ENCODE measurements at places on chromosomes 1 and 21.

DNA sequence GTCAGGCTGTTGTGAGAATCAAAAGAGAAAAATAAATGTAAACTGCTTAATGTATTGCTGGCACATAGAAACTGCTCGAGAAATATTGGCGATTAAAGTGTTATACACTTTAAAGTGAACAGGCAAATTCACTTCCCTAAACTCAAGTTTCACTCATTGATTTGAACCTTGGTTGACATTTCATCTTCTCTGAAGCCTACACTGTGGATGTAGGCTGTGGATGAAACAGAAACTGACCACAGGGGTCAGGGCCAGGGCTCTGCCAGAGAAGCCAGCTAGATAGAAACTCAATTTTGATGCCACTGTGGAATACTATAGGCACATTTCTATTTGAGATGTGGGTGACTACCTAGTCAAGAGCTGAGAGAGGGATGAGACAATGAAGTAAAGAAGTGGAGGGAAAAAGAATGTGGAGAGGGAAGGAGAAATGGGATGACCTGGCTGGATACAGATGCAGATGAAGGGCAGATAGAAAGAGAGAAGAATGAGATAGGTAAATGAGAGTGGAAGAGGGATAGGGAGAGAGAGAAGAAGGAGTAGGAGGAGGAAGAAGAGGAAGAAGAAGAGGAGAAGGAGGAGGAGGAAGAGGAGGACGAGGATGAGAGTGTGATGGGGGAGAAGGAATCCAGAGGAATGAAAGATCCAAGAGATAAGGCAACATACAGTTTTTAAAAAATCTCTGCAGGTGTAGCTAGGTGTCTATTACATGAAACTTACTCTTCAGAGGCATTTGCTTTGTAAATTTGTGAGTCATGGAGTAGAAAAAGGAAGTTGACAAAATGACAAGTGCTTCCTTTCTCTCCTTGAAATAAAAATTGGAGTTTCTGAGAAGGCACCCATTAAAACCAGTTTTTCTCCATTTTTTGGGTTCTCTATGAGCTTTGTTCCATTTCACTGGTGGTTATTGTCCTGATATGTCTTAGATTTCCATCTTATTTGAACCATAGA lies 17.4 kb upstream of the CD1D start:
- DNase-seq = no peak

GRCh38 chr1:153533689-153534201 lies 2.0 kb downstream of the S100A6 start:
- peak; percentile 91 for DNase-seq

DNA sequence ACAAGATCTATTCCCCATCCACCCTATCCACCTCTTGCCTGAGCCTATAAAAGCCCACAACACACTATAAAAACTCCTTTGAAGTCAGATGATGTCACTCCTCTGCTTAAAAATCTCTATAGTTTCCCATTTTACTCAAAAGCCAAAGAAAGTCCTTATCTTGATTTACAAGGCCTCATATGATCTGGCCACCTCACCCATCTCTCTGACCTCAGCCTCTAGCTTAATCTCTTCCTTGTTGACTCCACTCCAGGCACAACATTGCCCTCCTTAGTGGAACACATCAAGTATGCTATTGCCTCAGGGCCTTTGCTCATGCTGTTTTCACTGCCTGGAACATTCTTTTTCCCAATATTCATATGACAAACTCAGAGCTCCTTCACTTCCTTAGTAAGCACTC lies 33.3 kb downstream of the ZNF281 start:
- DNase-seq = peak; percentile 7

GRCh38 chr1:197063212-197063611 lies 3.8 kb downstream of the F13B start:
- no peak for DNase-seq

DNA sequence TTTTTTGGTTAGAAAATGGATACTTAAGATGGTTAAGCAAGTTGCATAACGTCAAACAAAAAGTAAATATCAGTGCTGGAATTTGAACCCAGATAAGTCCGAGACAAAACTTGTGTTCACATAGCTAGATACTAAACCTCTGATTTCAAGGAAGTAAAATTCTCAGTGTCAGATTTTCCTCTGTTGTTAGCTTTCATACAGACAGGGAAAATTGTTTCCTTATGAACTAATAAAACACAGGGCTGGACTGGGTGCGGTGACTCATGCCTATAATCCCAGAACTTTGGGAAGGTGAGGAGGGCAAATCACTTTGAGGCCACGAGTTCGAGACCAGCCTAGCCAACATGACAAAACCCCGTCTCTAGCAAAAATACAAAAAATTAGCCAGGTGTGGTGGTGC lies 51.3 kb downstream of the PCNX2 start:
- no peak for DNase-seq

DNA sequence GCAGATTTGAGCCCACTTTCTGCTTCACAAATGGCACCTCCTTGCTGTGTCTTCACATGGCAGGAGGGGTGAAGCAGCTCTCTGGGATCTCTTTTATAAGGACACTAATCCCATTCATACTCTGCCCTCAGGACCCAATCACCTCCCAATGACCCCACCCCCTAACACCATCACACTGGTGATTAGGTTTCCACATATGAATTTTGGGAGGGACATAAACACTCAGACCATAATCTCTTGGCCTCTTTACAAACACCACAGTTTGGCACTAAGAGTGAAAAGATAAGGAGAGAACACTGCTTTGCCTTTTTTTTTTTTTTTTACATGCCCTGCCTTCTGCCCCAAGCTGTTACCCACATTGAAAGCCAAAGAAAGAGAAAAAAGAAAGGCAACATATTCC lies 166.2 kb upstream of the NFIA start:
- DNase-seq = no peak

DNA sequence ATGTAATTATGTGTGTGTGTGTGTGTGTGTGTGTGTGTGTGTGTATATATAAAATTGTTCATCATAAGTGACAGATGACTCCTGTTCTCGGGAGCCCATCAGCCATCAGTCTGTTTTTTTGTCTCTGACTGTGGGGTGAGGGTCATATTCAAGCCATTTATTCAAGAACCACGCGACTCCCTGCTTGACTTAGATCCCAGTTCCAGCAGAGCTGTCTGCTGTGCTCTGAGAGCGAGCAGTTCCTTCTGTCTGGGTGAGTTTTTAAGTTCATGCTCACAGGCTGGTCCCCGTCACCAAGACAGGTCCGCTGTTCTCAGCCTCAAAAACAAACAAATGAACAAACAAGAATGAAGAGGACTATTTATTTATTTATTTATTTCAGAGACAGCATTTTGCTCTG lies 18.3 kb upstream of the NPPB start:
- DNase-seq = no peak

All from stromal cell of bone marrow (primary cell).